ENCODE measurements at places on chromosomes 5 and 9.

- DNase-seq: no peak
Measured at GRCh38 chr5:98414938-98415337, 358.5 kb upstream of the RGMB start.

GRCh38 chr9:38445154-38446043 is 21.1 kb upstream of the IGFBPL1 start:
- no peak for DNase-seq

DNA sequence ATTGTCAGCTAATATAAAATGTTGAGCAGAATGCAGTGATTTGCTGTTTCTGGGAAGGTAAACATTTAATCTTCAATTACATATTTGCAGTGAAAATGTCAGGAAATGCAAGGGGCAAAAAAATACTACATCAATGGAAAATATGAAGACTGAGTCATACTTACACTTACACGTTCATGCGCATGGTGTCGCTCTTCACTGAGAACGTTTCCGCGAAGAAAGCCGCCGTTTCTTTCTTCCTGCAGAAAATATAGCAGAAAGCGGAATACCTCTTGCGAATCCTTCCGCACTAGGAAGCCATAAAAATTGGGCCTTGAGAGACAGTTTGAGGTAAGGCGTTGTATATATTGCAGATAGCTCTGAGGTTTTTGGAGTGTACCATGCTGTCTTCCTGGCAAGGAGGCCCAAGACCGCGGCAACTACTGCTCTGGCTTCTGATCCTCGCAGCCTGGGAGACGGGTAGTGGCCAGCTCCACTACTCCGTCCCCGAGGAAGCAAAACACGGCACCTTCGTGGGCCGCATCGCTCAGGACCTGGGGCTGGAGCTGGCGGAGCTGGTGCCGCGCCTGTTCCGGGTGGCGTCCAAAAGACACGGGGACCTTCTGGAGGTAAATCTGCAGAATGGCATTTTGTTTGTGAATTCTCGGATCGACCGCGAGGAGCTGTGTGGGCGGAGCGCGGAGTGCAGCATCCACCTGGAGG is at the start of gene PCDHA13:
TSS of gene PCDHA13 (plus strand) at position 236 of the 702 bp plus-strand sequence. CDS start at position 381, 145 bp downstream.
- no peak for DNase-seq

DNA sequence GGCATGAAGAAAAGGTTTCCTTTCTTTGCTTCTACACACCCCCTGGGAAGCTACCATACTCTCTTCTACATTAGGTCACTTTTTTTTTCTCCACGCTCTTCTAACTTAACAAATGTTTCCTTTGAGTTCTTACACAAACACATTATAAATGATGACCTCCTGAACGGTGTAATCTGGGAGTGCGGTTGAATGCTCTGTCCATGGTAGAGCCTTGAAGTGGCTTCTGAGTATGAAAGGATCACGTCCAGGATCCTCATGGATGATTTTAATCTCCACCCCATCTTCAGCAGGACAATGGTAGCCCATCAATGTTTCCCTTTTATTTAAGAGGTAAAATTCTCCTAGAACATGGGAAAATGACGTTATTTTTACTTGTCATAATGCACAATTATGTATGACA is 587.3 kb downstream of the SEMA5A start:
- DNase-seq: no peak

- no peak for DNase-seq
Measured at GRCh38 chr9:94577571-94577970, 16.1 kb downstream of the FBP2 start.

GRCh38 chr5:143208781-143209510 is 194.5 kb downstream of the NR3C1 start:
- DNase-seq: no peak

DNA sequence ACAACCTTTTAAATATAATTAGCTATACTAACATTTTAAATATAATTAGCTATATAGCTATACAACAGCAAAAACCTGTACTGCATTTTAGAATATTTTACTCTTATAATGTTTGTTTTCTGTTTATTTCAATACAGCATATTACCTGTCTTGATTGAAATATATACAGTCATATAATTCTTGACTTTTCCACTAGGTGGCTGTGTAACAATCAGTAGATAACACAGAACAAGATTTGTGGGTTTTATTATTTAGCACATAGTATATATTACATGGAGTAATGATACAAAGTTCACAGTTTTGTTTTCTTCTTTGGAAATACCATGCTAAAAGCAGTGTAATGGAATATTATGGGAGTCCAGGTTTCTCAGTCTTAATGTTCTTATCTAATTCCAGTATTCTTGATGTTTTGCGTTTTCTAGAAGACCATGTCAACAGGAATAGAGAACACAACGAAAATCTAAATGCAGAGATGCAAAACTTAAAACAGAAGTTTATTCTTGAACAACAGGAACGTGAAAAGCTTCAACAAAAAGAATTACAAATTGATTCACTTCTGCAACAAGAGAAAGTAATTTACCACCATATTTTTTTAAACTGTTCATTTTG is 13.3 kb downstream of the HMMR start:
- no peak for DNase-seq

DNA sequence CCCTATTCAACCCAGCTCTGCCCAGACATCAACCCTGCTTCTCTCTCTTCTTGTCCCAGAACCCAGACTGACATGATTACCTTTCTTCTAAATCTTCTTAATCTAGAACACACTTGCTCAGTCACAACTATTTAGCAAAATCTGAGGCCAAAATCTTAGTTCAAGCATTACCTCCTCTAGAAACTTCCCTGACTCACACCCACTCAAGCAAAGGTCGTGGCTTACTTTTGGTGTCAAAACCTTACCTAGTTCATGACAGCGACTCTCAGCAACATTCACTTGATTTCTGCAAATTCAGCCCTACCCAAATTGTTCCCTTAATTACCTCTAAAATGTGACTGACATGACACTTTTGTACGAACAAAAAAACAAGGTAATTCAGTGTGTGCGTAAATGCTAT is 130.2 kb downstream of the TLE1 start:
- no peak for DNase-seq

- DNase-seq: no peak
Measured at GRCh38 chr9:131097126-131097947, 1.0 kb downstream of the AIF1L start.

DNA sequence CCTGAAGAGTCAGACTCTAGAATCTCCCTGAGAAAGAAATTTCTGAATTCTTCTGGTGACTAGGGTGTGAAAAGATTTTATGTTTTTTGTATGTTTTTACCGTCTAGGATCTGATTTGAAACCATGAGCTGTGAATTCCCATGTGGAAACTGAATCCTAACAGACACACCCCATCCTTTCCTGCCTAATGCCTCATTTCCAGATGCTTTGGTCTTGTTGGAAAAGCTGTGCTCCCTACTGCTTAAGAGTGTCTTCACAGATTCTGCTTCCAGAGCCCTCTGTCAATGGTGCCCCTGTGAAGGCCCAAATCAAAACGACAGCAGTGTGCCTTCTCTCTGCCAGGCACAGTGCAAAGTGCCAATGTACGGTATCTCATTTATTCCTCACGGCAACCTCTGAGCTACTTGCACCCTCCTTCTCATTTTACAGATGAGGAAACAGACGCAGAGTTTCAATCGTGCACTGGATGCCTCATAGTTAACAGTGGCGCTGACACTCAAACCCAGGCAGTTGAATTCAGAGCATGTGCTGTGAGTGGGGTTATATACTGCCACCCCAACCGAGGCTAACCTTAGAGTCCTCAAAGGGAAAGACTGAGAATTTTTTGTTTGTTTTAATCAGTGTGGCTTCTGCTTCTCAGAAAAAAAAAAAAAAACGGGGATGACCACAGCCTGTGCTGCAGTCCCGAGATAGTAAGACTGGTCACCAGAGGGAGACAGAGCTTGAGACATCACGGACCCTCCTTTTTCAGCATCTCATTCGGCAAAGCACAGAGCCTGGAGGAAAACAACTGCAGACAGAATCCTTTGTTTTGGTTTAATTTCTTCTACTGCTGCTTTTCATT is 188.4 kb downstream of the SNCAIP start:
- no peak for DNase-seq

DNA sequence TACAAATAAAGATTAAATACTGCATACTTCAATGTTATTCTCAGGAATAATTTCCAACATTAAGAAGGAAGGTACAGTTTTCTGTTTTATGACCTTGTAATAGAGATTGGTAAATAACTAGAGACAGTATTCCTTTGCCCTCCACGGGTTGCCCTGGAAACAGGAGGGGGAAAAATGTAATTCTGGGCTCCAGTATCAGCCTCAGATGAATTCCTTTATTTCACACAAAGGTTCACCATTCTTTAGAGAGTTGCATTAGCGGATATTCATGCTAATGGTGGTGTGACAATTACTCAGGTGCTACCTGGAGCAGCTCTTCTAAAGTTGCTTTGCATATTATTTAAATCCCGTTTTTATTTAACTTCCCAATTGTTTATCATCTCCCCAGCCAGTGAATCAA is 42.6 kb downstream of the CETN3 start:
- DNase-seq: no peak

DNA sequence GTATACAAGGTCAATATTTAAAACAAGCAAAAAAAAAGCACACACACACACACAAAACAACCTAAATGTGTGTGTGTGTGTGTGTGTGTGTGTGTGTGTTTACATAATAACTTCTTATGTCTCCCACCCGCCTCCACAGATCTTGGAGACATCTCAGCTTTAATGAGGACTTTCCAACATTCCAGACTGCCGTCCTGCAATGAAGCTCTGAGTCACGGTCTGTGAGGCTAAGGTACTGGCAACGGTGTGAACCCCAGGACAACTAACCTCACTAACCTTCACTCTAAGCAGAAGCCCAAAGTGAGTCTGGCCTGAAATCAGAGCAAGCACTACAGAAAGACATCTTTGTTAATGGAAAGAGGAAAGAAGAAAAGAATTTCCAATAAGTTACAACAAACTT is 22.3 kb downstream of the ZNF474 start:
- DNase-seq: no peak

DNA sequence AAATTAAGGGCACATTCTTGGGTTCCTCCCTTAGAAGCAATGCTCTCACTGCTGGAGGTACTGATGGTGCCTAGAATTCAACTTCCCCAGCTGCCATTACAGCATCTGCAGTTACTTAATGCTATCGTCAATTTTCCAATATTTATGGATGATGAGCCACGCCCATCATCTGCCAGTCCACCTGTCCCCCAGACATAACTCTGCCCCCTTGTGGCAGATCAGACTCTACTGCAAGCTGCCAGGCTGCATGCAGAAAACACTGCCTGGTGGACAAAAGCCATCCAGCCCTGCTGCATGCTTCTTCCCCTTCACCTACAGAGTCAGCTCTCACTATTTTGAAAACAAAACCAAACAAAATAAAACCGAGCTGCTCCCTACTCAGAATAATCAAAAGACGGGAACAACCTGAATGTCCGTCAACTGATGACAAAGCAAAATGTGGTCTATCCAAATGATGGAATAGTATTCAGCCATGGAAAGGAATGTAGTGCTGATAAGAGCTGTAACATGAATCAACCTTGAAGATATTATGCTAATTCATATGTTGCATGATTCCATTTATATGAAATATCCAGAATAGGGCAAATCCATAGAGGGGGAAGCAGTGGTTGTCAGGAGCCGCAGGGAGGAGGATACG is 66.4 kb downstream of the RETREG1 start:
- DNase-seq: peak; percentile 13

DNA sequence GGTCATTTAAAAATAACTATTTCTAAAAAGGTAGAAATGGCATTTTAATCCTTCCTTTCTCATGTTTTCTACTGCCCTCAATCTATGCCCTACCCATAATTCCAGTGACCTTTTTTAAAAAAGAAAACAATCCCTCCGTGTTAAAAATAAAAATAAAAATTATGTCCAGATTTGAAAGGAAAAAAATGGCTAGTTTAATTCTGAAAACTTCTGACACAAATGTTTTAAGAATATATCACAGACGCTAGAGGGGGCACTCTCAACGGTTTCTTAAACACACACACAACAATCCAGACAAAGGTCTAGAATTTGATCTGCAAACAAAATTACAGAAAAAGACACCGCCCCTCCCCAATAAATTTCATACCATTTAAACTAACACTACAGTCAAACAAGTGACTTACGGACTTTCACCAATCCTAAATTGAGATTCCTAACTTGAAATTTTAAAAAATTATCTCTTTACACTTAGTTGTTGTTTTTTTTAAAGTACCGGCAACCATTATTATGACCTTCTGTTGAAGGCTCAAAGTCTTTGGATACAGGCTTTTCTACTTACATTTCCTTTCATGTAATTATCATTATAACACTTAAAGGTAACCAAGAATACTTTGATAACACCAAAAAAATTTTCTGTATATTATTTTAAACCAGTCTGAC is 38.2 kb downstream of the CLINT1 start:
- peak; percentile 22 for DNase-seq

DNA sequence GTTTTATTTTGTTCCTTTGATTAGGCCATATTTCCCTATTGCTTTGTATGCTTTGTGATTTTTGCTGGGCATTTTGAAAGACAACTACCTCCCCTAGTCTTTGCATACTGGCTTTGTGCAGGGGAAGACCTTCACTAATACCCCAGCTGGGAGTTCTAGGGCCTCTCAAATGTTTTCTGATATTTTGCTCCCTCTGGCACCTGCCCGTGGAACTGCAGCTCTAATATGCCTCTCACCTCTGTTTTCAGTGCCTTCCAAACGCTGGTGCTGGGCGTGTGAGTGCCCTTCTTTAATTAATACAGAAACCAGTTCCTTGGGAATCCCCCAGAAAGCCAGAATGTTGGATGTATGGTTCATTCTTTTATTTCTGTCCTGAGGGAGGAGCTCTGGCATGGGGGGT is 204.5 kb downstream of the COMMD10 start:
- no peak for DNase-seq

- no peak for DNase-seq
Measured at GRCh38 chr5:154038261-154038706, 426 bp downstream of the FAM114A2 start.

GRCh38 chr5:180390441-180391190 is 37.5 kb upstream of the GFPT2 start:
- no peak for DNase-seq

DNA sequence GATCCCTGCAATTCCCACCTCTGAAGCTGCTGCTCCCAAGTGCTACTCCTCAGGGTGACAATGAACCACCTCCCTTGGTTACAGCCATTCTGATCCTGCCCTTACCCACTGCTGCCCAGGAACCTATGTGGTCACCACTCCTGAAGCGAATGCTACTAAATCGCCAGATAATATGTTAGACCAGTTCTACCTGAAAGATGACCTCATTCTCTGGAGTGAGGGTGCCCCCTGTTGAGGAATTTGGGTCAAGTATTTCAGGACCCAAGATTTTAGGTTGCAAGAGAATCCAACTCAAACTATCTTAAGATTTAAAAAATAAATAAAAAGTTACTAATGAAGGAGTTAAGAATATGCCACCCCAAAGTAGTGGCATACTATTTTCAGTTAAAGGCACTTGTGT is 5.8 kb upstream of the SNAPC3 start:
- no peak for DNase-seq

Data from NCI-H2029 (cell line).